ENCODE measurements at places on chromosomes 7 and 10.
A peak's percentile ranks its signal among the peaks of the same experiment; 100 is the strongest.

GRCh38 chr10:81865581-81865980 is 9.4 kb upstream of the NRG3 start:
- DNase-seq: no peak

DNA sequence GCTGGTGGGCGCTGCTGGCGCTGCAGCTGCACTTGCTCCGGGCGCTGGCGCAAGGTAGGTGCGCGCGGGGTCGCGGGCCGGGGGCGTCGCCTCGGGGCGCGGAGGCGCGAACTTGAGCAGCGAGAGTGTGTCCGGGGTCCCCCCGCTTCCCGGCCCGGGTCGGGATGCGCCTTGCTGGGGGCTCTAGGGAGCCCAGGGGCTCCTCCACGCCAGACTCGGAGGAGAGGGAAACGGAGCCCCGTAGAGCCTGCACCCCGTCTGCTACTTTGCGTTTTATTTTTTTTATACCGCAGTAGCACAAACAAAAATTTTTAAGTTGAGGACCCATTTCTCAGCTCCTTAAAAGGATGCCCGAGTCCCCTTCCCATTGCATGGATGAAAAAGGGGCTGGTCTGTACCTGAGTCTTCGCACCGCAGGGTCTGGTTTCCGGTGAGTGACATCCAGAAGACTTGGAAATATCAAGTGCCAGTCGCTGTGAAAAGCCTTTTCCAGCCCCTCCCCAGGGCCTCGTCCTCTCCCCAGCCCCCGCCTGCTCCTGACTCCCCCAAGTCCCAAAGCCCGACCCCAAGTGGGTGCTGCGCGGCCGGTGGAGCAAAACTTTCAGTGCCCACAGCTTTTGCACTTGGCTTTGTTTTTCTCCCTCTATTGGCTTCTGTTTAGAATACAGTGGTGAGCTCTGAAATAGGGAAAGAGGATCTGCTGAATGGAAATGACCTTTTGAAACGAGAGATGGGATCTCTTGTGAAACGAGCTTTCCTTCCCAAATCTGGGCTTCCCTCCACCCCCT is 973 bp downstream of the SDK1 start:
- no peak for DNase-seq

DNA sequence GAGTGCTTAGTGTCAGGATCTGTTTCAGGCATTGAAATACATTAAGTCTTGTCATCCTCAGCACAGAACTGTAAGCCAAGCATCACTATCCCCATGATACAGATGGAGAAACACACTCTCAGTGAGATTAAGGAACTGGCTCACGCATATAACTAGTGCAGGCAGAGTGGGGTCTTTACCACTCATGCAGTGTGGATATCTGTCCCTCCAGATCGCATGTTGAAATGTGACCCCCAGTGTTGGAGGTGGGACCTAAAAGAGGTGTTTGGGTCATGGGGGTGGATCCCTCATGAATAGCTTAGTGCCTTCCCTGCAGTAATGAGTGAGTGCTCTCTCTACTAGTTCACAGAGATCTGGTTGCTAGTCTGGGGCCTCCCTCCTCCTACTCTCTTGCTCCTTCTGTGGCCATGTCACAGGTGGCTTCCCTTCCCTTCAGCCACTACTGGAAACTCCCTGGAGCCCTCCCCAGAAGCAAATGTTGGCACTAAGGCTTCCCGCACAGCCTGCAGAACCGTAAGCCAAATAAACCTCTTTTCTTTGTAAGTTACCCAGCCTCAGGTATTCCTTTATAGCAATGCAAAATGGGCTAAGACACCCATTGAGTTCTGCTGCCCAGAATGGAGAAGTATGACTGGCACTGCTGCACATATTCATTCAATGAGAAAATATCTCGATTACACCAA is 31.8 kb upstream of the MSMB start:
- DNase-seq: no peak

DNA sequence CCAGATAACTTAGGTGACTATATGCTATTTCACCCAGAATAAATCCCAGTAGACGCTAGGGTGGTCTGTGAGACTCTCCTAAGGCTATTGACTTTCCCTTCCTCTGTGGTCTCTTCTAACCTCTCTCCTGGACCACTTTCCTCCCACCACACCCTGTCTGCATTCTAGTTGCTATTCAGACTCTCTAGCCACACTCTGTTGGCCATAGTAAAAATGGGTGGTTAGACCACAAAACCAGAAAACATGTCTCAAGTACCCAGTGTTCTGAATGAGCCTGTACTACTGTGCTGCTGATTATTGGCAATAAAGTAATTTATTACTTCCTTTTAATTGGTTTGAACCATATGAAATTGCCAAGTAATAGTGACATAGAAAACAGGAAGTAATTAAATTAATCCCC is 240.8 kb downstream of the KIF20B start:
- DNase-seq: no peak

DNA sequence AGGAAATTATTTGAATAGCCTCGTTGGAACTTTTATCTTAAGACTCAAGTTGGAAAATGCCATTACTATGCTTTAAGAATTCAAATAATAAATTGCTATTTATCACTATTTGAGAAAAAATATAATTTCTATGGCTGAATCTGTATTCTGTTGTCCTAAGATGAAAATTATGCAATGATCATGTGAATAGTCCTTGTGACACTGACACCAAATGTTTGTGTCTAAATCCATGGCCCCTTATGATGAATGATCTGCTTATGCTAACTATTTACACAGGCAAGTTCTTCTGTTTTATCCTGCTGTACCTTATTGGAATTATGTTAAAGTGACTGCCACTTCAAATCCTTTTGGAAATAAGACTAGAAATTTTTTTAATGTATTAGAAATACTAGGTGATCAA is 208.7 kb downstream of the DOCK4 start:
- no peak for DNase-seq

- peak; percentile 48 for DNase-seq
Observed at GRCh38 chr7:360454-361100, 70.6 kb downstream of the FOXL3 start.
